Stimulated activated CD4-positive, alpha-beta T cell treated with anti-CD3 and anti-CD28 coated beads, Interleukin-1b, Interleukin-23, amount 100 ng/mL, for 48 hours (primary cell): ENCODE measurements at places on chromosomes 1 and 21.

DNA sequence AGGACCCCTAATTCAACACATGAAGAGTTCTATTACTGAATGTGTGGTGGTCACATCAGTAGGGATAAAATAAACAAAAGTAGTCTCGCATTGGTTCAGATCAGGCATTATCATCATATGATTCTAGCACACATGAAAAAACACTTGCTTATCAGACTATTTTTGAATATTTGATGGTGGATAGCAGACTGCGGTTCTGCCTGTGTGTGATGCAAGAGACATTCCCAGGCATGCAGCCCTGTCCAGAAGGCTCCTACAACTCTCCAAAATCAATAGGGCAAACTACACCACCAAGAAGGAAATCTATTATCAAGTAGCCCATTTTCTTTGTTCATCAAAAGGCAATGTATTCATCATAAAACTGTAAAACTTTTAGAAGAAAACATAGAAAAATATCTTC lies 304.7 kb downstream of the DUSP10 start:
- no peak for DNase-seq

- no peak for DNase-seq
These were observed 11.3 kb downstream of the TMCC2 start for GRCh38 chr1:205239078-205239477.

- DNase-seq: no peak
These were observed 374.6 kb upstream of the USP24 start for GRCh38 chr1:55589671-55590297.

DNA sequence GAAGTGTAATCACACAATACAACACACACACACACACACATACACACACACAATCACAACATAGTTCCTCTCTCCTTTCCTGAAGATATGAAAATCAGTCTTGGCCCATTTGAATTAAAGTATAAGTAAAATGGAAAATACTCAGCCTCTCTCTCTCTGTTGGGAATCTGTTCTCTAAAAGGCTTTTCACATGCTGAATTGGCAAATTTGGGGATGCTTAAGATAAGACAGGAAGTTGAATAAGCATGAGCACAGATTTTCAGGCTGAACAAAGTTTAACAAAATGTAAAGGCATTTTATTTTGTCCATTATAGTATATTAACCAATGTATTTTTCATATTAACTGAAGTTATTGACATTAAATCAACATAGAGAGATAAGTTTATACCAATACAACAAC lies 23.7 kb upstream of the FMO2 start:
- DNase-seq: no peak

- DNase-seq: peak; percentile 17
These were observed 43.0 kb upstream of the PSEN2 start for GRCh38 chr1:226827458-226827857.

DNA sequence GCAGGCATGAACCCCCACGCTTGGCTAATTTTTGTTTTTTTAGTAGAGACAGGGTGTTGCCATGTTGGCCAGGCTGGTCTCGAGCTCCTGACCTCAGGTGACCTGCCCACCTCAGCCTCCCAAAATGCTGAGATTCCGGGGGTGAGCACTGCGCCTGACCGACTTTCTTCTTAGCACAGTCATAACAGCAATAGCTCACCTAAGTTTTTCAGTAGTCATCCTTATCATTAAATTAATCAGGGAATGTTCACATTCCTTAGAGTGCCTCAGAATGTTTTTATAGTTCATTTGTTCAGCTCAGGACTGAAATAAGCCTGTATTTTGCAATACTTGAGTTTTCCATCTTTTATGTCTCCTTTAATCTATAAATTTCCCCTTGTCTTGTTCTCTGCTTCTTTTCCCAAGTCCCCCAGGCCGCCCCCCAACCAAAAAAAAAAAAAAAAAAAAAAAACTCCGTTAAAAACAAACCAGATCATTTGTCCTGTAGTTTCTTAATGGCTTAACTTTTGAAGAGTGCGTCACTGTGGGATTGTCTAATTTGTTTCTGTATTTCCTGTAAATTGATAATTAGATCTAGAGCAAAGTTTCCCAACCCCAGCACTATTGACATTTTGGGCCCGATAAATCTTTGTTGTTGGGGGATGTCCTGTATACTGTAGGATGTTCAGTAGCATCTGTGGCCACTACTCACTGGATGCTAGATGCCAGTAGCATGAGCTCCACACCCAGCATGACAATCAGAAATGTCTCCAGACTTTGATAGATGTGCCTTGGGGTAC lies 120.7 kb downstream of the ITSN1 start:
- DNase-seq: no peak

DNA sequence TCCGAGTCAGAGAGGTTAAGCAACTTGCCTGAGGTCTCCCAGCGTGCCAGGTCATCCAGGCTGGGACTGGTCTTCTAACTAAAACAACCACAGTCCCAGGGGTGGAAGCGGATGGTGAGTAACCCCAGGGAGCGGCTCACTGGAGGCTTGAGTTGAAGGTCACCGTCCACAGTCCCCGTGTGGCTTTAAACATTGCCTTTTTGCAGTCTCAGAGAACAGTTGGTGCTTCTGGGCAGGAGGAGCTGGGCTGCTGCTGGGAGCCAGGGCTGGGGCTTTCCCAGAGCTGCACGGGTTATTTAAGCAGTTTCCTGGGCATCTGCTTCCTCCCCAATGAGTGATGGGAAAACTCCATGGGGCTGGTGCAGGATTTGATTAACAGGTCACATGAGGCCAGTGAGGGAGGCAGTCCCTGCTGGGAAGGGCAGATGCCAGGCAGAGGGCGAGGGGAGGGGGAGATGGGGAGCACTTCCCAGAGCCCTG lies 12.3 kb downstream of the ARHGEF10L start:
- DNase-seq: no peak

GRCh38 chr1:153141377-153141776 lies 9.3 kb downstream of the SPRR2G start:
- DNase-seq: no peak

- DNase-seq: no peak
These were observed 12.1 kb upstream of the SGIP1 start for GRCh38 chr1:66521721-66522365.

GRCh38 chr1:55536545-55536865 lies 321.3 kb upstream of the USP24 start:
- no peak for DNase-seq

DNA sequence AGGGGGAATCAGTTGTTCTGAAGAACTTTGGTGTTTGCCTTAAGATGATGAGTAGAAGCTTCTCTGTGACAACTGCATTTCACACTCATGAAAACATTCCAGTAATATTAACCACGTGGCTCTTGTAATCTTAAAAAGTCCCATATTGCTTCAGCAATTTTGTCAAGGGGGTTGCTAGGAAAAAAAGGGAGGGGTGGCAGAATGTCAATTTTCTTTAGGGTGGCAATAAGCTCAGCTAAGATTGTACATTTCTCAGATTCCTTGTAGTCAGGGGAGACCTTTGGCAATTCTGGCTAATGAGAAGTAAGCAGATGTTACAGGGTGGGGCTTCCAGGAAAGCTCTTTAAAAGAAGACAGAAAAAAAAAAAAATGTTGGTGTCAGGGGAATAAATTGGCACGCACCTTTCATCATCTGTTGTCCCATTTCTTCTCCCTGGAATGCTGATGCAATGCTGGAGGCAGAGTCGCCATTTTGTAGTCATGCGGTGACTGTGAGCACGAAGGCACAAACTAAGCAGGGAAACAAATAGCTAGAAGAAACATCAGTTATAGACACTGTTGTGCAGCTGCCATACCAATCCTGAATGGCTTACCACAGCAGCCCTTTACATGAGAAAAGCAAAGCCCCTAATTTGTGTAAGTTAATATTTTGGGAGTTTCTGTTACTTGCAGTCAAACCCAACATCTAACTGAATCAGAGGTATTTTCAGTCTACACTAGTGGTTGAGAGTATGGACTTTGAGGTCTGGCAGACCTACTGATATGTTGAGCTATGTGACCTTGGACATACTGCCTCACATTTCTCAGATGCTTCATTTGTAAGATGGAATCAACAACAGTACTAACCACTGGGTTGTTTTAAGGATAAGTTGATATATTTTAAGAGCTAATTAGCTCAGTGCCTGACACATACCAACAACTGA lies 56.1 kb upstream of the MRPS6 start:
- DNase-seq: no peak

DNA sequence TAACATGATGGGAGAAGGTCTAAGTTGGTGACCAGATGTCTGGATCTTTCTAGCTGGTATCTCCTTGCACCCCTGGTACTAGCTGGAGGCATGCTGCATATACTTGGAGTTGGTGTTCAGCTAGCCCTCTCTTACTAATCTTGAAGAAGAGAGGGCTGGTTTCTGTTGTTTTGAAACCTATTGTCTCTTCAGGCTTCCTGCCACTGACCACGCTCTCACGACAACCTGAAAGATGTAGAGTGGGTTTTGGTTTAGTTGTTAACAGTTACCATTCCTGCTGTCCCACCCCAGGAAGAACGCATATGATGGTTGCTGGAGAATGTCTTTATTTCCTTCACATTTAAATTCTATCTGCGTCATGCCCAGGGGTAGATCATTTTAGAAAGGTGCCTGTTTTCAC lies 3.6 kb downstream of the MAN1C1 start:
- DNase-seq: no peak

DNA sequence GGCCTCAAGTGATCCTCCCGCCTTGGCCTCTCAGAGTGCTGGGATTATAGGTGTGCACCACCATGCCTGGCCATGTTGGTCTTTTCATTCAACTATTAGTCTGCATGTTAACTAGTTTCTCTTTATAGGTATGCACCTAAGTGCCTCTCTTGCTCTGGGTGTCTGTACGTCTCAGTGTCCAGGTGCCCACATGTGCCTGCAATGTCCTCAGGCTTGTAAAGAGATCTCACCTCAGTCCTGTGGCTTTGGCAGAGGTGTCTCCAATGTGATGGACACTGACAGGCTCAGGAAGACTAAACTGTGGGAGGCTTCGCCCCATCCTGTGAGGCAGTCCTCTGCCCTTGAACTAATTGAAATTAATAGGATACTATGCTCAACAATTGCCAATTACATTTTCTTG lies 526.3 kb downstream of the PTPRU start:
- DNase-seq: no peak

- DNase-seq: no peak
These were observed 151.2 kb downstream of the MATN1 start for GRCh38 chr1:30572192-30572591.

GRCh38 chr1:5502311-5503194 lies 489.7 kb downstream of the NPHP4 start:
- no peak for DNase-seq

GRCh38 chr1:3415260-3416090 lies 39.0 kb upstream of the ARHGEF16 start:
- DNase-seq: no peak

DNA sequence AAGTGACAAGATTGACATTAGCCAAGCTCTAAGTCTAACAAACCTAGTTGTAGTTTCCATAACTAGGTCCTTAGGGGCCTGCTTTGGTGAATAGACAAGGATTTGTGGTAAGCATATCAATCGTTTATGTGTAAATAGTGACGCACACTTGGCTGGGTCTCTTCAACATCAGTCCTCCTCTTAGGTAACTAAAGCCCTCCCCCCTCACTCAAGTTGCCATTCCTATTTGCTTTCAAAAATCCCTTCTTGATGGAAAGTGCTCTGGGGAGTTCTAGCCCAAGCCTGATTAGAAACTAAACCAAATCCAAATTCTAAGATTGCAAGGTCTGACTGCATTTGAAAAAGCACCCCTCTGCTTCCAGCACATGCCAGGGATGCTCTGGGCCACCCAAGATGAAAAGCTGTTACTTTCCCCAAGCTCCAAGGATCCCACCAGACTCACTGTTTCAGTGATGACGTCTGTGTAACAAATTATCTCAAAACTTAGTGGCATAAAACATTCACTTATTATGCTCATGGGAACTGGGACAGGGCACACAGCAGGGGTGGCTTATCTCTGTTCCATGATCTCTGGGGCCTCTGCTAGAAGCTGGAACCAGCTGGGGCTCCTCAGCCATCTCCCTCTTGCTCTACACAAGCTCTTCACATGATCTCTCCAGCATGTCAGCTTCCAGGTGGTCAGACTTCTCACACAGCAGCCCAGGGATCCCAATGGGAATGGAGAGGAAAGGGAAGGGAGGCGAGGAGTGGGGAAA lies 74.1 kb downstream of the RRAGC start:
- no peak for DNase-seq

GRCh38 chr1:113389359-113389952 lies 859 bp upstream of the MAGI3 start:
- DNase-seq: no peak
